8988T (cell line): ENCODE measurements at places on chromosomes 3 and 15.
A peak's percentile ranks its signal among the peaks of the same experiment; 100 is the strongest.

DNA sequence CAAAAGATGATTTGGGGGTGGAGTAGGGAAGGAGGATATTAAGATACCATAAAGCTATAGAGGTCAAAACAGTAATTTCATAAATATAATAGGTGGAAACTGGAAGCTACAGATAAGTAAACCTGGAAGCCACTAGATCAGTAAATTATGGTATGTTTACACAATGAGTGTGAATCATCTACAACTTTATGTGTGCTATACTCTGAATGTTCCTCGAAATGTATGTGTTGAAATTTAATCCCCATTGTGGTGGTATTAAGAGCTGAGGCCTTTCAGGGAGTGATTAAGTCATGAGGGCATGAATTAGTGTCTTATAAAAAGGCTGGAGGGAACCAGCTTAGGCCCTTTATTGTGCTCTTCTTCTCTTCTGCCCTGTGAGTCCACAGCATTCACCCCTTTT, 25.2 kb downstream of the EOMES start:
- no peak for DNase-seq

GRCh38 chr3:37995652-37996641, 5.4 kb downstream of the VILL start:
- no peak for DNase-seq

GRCh38 chr3:4831580-4831950, 147.7 kb upstream of the BHLHE40 start:
- DNase-seq: no peak

- no peak for DNase-seq
Measured at GRCh38 chr3:88075072-88075471, 16.0 kb downstream of the ZNF654 start.

DNA sequence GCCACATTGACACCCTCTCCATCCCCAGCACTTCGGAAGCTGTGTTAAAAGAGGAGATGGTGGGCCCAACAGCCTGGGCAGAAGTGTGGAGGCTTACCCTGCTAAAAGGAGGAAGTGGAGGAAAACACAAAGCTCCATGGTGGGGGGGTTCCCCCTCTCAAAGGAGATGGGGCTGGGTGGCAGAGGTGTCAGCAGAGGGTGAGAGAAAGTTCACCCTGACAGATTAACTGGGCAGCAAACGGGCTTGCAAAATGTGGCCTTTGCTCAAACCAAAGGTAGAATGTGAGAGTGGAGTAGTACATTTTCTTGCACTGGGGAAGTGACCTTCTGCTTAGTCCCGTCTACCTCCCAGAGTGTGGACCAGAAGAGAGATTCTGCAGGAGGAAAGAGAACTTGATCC, 44.7 kb downstream of the MYO1E start:
- no peak for DNase-seq

GRCh38 chr15:45414215-45414885, 36.0 kb upstream of the GATM start:
- DNase-seq: no peak

DNA sequence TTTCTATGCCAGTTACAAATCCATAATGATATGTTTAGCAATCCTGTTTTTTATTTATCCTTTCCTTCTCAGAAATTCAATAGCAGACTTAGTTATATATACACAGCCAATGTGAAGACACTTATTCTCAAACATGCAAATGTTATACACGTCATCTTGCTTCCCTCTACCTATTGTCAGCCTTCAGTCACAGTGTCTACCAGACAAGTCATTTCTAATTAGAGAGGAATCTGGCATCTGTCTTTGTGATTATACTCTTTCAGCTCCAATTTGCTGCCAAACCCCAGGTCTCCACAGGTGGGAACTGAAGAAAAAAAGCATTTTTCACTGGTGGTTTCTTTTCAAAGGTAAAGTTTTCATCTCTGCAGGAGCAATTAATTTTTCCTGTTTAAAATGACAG, 793.1 kb downstream of the AGBL1 start:
- DNase-seq: no peak

DNA sequence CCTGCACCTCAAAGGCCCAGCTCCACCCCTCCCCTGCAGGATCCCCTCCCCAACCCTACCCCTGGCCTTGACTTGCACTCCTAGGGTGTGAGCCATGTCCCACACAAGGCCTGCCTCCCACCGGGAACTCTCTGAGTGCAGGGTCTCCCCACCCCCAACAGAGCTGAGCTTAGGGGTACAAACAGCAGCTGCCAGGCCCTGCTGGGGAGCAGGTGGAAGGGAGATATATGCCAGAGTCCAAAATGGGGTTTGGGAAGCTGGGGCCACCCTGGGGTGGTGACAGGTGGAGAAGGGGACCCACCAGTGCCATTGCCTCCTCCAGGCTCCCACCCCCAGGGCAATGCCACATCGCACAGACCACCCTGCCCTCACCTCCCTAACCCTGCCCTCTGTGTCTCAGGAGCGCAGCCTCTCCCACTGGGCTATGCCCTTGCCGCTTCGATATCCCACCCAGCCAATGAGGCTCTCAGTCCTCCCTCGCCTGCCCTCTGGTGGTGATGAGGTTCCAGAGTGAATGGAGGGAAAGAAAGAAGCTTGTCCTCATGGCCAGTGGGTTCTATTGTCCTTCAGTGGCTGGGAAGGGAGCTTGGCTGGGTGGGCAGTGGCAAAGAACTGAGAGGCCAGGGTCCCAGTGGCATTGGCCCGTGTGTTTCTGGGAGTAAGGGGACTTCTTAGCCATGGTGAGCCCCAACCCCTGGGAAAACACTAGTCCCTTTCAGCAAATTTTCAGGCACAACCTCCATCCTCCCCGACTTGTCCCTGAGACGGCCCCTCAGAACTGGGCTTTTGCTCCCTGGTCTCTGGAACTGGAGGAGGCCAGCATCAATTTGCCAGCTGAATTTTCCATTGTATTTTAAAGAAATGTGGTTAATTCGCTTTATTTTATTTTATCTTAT, 46.8 kb downstream of the CYP11A1 start:
- DNase-seq: no peak

- DNase-seq: no peak
Measured at GRCh38 chr15:44720460-44721176, 9.3 kb downstream of the B2M start.

DNA sequence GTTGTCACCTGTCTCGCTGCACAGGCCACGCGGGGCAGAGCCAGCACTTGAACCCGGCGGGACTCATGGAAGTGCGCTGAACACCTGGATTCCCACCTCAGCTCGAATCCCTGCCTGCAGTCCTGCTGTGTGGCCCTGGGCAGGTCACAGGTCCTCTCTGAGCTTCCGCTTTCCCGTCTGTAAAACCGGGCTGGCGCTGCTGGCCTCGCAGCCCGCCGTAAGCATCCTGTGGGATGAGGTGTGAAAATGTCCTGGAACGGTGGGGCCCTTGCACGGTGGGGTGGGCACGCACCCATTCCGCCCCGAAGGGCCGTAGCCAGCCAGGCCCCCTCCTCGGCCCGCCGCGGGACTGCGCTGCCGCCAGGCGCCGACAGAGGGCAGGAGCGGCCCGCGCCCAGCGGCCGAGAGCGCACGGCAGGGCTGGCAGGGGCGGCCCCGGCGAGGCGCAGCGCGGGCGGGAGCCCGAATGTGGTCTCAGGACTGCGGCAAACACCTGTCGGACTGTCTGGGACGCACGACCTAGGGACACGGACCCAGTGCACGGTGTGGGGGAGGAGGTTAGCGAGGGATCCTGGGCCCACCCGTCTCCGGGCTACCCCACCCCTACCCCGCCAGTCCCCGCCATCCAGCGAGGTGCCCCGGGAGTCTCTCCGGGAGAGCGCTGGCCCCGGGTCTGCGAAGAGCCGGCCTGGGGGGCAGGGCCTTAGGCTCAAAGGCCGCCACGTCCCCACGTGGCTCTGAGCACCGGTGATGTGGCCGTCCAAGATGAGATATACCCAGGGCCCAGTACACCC, 40.4 kb downstream of the DNAJB8 start:
- peak; percentile 98 for DNase-seq

- no peak for DNase-seq
Measured at GRCh38 chr15:88571852-88572259, 25.4 kb upstream of the DET1 start.

DNA sequence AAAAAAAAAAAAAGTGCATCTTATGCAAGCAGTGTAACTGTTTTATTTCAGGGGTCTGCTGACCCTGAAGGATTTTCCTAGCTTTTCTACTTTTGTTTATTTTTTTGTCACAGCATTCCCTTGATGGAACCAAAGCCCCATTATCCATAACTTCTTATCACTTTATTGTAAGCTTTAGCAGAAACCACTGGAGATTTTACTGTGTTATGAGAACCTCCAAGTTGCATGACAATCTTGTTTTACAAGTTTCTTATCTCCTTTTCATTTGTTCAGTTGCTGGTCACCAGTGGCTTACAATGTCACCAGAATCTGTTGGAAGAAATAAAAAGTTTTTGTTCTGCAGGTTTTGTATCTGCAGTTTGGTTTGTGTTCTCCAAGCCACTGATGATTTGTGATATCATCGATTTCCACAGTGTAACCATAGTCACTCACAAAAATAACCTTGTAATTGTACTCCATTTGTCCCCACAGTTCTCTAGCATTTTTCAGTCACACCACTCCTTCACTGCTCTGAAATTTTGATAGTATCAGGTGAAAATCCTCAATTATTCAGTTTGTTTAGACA, 660.0 kb downstream of the RBMS3 start:
- DNase-seq: no peak

DNA sequence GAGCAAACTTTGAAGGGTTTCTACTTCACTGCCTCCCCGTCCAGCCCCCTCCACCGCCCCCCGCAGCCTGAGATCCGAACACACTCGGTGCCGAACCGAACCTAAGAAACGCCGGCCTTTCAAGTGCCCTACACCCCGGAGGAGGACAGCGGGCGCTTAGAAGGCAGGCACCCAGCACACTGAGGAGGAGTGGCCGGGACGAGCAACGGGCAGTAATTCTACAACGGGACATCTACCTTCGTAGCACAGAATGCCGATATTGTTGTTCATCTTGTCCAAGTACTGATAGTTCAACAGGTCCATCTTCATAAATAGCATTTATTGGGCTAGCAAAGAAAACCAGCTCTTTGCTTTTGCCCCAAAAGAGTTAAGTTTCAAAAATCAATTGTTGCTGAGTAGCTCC, 513 bp downstream of the VGLL4 start:
- DNase-seq: no peak

- no peak for DNase-seq
Measured at GRCh38 chr3:15241341-15241740, 35.3 kb downstream of the CAPN7 start.

GRCh38 chr3:127654374-127654773, 18.4 kb upstream of the ABTB1 start:
- no peak for DNase-seq
